HTR-8/SVneo (cell line): ENCODE measurements at places on chromosomes 7 and 10.

GRCh38 chr7:43112941-43113621 lies 634 bp downstream of the HECW1 start:
- DNase-seq: peak; percentile 45

DNA sequence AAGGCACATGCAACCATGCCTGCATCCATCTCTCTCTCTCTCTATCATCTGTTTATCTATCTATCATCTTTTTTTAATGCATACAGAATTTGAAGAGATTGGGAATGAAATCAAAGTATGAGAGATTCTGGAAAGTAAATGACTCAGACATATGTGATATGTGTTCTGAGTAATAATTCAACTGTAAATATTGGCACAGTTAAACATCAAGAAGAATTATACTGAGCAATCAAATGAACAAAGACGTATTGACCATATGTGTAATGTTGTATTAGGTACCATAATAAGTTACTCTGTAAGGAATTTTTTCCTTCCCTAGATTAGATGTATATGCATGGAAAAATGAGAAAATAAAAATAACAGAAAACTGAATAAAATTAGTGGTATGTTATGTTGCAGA lies 108.3 kb downstream of the SUGCT start:
- DNase-seq: no peak

DNA sequence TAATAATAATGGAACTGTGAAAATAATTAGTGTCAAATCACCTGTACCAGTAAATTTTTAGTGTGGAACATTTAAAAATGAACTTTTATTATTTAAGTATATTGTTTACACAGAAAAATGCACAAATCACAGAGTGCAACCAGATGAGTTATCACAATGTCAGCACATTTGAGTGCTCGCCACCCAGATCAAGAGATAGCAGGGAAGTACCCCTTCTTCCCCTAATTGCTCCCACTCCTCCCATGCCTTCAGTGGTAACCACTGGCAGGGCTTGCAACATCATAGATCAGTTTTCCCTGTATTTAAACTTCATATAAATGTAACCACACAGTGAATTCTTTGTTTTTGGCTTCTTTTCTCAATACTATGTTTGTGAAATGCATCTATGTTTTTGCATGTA lies 7.8 kb upstream of the GPR141 start:
- DNase-seq: no peak

DNA sequence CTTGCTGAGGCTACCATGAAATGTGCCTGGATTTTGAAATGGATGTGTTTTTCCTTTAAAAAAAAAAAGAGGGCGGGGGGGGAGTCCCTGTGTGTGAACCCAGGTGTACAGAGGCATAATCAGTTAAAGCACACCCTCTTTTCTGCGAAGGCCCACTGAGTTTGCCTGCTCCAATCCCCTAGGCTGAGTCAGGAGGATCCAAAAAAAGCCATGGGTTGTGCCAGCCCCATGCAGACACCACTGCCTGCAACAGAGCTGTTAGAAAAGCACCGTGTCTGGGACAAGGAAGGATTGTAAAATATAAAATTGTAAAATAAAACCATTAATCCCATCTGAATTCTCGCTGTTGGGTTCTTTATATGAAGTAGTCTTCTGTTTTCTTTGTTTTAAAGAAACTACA lies 217.9 kb downstream of the ADAM12 start:
- no peak for DNase-seq

DNA sequence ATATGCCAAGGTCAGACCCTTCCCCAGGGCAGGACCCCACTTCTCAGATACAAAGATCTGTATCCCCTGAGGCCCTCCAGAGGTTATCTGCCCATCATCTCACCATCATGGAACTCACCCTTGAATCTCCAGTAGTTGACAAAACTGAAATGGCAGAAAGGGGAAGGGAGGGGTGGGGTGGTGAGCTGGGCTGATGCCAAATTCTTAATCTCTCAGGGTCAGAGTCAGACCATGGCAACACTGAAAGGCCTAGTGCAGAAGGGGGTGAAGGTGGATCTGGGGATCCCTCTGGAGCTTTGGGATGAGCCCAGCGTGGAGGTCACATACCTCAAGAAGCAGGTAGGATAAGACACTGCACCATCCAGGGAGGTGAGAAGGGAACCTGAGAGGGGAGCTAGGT lies 3.1 kb downstream of the CNPY4 start:
- no peak for DNase-seq

DNA sequence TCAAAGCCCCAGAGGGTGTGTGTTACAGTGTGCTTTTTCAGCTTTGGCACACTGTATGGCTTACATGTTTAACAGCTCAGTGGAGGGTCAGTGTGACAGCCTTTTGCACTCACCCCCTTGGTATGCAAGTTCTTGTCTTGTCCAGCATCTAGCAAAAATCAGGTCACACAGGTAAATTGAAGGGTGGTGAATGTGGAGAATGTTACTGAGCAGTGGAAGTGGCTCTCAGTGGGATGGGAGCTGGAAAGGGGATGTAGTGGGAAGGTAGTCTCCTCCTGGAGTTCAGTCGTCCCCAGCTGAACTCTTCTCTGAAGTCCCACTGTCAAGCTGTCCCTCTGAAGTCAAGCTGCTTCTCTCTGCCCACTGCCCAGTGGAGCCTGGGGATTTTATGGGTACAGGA lies 21.0 kb upstream of the C10orf90 start:
- no peak for DNase-seq

DNA sequence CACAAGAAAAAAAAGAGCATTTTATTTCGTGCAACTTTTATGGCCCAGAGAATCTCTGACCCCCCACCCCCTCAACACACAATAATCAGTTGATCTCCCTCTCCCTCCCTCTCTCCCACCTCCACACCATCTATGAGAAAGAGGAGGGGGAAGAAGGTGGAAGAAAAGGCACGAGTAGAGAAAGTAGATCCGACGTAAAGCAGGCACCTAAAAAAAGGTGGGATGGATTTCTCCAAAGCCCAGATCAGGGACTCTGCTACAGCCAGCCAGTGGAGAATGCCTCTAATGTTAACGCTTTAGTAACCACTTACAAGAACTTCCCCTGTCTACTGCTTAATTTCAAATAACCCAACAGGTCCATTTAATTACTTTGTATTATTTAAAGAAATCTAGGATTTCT lies 24.4 kb downstream of the KMT2C start:
- DNase-seq: no peak

GRCh38 chr7:135368416-135369186 lies 135.0 kb downstream of the STRA8 start:
- no peak for DNase-seq

DNA sequence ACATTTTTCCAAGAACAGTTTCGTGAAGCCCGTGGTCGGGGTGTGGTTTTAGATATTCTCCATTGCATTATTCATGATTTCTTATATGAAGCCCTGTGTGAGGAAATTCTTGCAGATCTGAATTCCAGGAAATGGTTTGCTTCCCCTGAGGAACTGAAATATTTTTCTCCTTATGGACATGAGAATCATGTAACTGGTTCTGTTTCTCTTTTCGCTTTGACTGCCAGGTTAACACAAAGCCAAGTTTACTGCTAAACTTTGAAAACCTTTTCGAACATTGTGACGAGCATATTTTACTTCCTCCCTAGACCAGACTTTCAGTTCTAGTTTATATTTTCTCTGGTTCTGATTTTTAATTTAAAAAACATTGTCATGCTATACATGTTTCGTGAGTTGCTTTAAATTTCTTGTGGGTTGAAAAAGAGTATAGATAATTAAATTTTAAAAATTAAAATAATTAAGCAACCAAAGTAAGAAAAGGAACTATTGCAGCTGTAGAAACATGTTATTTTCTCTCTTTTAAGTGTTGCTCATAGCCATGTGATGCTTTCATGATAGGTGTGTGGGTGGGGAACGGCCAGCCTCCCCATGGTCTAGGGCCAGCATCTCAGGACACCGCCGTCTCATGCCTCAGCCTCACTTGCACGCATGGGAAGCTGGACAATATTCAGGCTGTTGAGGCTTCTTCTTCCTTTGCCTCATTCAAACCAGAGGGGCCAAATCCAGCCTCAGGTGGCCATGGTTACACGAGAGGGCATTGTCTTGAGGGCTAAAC lies 97.1 kb downstream of the CREB5 start:
- no peak for DNase-seq

GRCh38 chr10:99008054-99008453 lies 227.6 kb downstream of the HPSE2 start:
- no peak for DNase-seq

DNA sequence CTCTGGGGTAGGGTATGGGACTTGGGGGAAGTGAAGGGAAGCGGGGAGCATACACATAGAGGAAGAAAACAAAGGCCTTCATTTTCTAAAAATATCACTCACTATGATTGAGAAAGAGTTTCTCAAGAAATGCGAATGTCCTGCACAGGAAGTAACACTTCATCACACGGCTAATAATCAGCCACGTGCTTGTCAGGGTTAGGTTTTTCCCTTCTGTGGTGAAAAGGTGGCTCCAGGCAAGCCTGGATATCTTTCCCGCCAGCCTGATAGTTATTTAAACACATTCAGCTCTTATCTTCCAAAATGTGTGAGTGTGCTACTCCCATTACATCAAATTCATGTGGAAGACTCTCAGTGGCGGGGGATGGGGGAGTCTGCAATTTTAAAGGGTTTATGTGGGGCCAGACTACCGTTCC lies 166.4 kb upstream of the ADO start:
- no peak for DNase-seq

DNA sequence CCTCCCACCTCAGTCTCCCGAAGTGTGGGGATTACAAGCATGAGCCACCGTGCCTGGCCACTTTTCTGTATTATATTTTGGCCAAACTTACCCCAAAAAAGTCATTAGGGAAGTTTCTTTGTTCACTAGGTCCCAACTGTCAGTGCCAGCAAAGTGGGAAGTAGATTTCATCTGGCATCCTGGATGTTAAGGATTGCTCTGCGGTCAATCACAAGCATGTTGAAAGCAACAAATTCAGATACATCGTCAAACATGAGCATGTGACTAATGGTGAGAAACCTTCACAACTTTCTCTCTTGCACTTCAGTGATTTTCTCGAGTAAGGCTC lies 14.3 kb upstream of the LRRC17 start:
- DNase-seq: no peak

DNA sequence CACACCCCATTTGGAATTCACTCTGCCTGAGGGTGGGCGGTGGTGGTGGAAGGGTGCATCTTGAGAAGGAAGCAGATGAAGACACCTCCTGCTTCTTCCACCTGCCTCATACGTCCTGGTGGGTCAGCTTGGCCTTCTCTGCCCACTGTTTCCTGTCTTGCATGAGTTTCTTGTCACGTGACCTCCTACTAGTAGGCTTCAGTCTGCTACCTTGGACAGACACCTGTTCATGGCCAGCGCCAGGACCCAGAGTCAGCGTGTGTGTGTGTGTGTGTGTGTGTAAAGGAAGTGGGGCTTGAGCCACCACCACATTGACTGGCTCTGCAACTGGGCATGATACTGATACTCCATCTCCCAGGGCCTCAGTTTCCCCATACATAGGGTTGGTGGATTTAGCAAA lies 17.1 kb upstream of the VPS37D start:
- DNase-seq: no peak

DNA sequence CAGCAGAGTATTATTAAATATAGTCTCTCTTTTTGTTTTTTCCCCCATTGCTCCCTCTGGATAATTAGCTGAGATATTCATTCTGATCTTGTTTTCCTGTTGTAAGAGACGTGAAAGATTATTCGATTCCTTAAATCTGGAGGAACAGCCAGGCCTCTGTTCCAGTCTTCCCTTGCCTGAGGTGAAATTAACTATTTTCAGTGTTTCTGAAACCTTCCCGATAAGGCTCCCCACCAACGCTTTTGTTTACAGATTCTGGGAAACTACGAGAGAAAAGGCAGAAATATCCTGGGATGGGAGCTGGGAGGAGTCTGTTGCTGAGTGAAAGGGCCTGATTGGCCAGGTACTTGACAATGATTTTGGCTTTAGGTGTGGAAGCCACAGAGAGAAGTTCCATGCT lies 63.6 kb upstream of the AGR3 start:
- no peak for DNase-seq

DNA sequence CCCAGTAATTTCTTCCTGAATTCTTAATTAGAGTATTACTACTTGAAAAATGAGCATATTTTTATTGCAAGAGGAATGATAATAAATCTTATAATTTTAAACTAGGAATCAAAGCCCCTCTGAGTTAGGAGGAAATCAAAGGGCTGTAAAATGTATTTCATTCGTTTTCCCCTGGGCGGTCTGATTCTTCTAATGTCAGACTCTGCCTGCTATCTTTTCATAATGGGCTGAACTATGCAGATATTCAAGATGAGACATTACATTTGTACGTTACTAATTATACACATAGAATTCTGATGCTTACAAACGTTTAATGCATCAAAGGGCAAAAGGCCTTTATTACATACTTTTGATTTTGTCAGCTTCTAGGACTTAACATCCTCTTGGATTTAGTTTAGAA lies 16.0 kb upstream of the TRUB1 start:
- DNase-seq: no peak

- DNase-seq: no peak
Measured at GRCh38 chr7:100642534-100642907, 1.2 kb upstream of the TFR2 start.

DNA sequence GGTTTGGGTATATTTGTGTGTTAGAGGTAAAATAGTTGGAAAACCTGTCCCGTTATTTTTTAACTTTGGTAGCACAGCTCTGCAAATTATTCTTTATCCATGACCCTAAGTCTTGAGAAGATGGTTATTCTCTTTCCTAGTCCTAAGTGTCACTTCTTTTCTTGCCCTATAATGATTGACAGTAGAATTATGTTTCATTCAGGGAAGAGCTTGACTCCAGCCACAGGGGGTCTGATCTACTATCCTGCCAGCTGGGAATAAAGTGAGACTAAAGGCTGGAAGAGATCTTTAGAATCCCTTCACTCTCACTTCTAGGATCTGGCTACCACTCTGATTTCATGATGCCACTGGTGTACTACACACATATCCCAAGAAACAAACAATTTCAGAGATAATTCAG lies 90.4 kb downstream of the PHTF2 start:
- no peak for DNase-seq

DNA sequence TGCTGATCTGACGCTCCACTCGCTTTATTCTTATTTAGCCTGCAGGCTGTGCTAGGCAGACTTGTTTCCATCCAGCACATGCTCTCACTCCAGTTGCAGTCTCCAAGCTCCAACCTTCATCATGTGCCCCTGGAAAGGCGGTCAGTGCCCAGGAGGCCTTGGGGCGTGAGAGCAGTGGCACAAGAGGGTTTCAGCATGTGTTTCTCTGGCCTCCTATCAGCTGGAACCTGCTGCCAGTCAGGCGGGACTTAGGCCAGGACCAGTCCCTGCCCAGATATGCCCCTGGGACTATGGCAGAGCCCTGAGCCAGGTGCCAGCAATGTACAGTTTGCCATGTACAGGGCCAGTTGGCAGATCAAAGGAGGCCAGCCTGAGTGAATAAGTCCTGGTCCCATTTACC lies 330.2 kb upstream of the FZD1 start:
- no peak for DNase-seq

GRCh38 chr7:51025668-51026067 lies 243.0 kb upstream of the GRB10 start:
- no peak for DNase-seq

DNA sequence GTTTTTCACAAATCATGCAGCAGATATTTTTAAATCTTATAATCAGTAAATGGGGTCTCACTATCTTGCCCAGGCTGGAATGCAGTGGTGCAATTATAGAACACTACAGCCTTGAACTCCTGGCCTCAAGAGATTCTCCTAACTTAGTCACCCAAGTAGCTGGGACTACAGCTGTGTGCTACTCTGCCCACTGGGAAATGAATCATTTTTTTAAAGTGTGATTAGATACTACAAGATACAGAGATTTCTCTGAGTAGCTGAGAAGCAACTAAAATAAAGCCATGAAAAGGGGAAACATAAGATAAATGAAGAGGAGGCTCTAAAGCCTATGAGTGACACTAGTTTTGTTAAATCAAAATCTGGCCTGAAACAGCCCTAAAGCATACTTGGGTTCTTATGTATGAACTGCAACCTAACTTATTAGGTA lies 119.7 kb downstream of the JMJD1C start:
- DNase-seq: peak; percentile 5
